NCI-H1417 treated with DMSO at 0.1 percent for 48 hours (cell line): ENCODE measurements at places on chromosomes 6 and 20.

DNA sequence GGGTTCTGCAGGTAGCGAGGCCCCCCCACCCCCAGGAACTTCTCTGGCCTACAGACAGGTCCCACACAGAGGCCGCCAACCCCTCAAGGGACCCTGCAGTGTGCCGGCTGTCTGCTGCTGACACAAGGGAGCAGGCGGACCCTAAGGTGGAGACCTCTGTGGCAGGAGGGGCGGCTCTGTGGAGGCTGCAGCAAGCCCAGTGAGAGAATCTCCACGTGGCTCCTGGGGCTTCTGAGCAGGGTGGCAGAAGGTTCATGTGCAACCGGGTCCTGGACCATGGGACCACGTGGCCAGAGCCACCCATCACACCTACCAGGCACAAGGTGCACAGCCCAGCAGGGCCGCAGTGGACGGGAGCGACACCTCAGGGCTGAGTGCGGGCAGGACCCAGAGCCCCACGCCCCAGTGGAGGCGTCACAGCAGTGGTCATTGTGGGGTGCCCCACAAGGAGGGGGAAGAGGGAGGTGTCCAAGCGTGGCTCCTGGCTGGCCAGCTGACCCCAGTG is 4.3 kb downstream of the ARFRP1 start:
- no peak for DNase-seq

DNA sequence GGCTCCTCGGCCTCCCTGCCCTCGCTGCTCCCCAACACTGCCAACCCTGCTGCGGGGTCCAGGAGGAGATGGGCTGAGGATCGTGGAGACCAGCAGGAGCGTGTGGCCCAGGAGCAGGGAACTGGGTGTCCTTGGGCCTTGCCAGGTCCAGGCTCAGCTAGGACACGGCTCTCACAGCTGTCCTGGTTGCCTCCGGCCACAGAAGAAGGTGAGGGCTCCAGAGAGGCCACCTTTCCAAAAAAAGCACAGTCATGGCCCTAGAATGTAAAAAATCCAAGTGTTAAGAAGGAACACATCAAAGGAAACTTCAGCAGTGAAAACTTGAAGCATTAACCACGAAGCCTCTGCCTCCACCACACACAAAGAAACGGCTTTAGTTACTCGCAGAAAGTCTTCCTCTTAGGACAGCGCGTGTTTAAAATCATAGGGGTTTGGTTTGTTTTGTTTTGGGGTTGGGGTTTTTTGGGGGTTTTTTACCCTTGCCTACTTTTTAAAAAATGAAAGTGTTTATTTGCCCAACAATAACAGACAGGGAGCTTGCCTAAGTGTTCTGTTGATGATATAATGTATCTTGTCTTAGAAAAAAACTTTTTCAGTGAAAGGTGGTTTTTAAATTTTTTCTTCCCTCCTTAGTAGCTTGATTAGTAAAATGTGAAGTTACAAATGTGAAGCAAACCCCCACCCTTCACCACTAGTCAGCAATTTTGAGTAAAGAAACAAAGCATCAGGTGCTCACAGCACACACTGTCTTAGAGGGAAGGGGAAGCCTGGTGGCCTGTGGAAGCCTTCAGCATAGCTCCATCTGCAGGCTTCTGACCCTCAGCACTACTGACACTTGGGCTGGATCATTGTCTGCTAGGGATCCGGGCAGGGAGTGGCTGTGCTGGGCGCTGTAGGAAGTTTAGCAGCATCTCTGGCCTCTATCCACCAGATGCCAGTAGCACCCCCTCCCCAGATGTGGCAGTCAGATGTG is 60.0 kb downstream of the PTPN1 start:
- no peak for DNase-seq

DNA sequence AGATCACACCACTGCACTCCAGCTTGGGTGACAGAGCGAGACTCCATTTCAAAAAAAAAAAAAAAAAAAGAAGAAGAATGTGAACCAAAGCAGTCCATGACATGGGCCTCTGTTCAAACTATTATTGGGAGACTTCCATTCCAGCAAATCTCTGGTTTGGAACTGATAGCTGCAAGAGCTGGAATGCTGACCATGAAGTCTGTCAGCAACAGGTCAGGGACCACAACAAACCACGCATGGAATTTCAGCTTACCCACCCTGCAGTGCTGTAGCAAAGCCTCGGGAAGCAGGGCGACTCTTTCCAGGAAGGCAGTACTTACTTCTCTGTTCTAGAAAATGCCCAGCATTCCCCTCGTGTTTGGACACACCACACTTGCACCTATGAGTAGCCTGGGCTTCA is 34.1 kb upstream of the TBC1D7 start:
- no peak for DNase-seq

- DNase-seq: no peak
Measured at GRCh38 chr20:2626853-2627541, 25.4 kb upstream of the NOP56 start.

- no peak for DNase-seq
Measured at GRCh38 chr6:56279331-56280080, 32.1 kb upstream of the COL21A1 start.

DNA sequence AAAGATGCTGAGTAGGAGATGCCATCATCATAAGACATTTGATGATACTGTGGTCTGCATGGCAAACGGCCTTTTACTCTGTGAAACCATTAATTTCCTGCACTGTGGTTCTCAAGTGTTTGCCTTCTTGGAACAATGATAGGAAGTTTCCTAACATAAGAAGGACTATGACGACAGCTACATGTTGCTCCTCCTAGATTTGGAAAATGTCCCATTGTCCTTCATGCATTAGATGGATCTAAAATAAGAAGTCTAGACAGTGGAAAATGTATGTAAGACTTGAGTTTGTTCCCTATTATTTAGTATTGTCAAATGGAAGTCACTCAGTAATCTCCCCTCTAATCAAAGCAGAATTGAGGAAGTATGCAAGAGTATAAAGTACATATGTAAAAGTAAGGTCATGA is 98.5 kb upstream of the TMEM170B start:
- DNase-seq: no peak

- no peak for DNase-seq
Measured at GRCh38 chr20:4017051-4017712, 1.8 kb upstream of the RNF24 start.

DNA sequence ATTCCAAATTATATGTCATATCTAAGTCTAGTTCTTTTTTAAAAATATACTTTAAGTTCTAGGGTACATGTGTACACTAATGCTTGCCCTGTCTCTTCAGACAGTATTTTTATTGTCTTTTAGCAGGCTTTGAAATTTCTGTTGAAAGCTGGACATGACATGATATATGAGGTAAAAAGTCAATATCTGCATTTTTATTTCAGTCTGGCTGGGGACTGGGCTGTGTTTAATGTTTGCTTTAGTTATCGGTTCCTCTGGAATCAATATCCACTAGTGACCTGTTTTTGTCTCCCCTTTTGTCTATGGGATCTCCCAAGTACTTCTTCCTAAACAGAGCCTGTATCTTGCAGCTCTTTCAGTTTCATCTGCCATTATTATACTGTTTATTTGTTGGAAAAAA is 786.2 kb upstream of the GJE1 start:
- DNase-seq: no peak

- DNase-seq: no peak
Measured at GRCh38 chr20:50395251-50395729, 114.9 kb upstream of the PTPN1 start.

DNA sequence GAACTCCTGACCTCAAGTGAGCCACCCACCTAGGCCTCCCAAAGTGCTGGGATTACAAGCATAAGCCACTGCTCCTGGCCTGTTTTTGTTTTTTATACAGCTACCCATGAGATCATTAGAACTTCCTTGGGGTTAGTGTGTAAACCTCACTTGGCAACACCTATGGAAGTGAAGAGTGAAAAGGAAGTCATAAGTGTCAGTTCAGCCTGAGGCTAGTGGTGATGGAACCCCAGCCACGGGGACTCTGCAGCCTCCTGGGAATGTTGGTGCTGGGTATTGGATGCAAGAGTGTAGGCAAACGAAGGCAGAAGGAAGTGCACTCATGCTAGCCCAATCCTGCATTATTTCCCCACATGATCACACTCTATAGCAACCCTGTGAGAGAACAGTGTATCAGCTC is 33.6 kb upstream of the FUCA2 start:
- DNase-seq: no peak

DNA sequence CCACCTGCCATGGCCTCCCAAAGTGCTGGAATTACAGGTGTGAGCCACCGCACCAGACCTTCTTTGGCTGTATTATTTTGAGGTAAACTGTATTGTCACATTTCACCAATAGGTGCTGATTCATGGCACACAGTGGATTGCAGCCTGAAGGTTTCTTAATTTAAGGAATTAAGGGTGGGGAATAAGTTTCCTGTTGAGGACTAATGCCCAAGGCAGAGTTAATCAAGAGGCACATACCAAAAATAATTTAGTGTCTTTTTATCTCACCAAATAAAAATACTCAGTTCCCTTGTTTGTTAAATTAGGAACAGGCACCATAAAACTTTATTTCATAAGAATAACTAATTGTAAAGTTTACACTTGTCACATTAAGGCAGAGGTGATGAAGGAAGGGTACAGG is 103.7 kb downstream of the SLX4IP start:
- no peak for DNase-seq

DNA sequence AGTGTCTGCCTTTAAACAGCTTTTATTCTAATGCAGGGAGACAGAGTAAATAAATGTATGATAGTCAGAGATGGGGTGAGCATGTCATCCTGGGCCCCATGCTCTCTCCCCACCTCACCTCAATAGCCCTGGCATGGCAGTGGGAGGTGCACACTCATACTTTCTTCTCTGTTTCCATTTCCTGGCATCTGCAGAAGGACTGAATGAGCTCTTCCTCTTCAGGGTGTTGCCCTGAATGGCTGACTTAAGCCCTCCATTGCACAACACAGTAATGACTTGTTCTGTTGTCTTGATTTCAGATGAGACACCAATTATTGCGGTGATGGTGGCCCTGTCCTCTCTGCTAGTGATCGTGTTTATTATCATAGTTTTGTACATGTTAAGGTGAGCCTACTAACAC is 57.0 kb upstream of the GNRH2 start:
- DNase-seq: no peak

DNA sequence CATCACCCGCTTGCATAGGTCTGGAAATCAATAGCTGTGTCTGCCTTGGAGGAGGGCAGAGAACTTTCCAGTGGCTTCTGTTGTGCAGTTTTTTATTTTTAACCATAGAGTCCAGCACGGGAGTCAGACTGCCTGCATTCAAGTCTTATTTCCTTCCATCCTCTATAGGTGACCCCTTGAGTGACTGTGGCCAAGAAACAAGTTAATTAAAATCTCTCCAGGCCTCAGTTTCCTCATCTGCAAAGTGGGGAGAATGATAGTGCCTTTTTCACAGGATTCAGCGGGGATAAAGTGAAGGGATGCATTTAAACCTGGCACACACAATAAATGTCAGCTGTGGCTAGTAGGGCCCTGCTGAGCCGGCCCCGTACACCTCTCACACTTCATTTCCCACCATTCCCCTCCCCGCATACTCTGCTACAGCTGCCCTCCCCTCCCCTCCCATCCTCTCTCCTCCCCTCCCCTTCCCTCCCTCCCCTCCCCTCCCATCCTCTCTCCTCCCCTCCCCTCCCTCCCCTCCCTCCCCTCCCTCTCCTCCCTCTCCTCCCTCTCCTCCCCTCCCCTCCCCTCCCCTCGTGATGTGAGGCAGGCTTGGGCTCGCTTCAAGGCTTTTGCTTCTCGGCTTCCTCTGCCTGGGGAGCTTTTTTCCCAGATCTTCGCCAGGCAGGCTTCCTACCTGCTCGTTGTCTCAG is 150.5 kb downstream of the TFAP2C start:
- DNase-seq: no peak

DNA sequence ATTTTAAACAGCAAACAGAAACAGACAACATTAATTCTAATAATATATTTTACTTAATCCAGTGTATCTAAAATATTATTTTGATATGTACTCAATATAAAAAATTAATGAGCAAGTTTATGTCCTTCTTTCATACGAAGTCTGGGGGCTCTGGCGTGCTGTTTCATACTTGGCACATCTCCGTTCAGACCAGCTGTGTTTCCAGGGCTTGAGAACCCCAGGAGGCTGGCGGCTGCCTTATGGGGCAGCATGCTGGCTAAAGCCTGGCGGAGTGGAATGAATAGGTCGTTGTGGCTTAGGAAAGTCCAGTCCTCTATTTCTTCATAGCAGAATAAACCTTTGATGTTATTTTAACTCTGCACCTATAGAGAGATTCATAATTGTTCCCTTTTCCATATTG is 43.3 kb downstream of the DUSP22 start:
- no peak for DNase-seq
